AML-193 (cell line): ENCODE measurements at places on chromosomes 4 and X.

- DNase-seq = no peak
Observed at GRCh38 chr4:24322995-24323394, 261.4 kb downstream of the DHX15 start.

DNA sequence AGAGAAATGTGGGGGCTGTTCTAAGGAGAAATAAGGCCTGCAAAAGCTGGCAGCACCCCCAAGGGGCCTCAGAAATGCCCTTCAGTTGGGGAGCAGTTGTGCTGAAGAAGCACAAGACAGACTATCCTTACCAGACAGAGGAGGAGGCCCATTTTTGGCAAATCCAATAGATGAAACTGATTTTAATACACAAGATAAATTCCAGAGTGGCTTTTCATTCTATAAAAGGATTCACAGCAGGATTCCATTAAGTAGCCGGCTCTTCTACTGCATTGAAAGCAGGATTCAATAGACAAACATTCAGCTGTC, 8.1 kb downstream of the SEPTIN6 start:
- DNase-seq = no peak

GRCh38 chrX:13180807-13181206, 136.4 kb upstream of the FAM9C start:
- DNase-seq = no peak

DNA sequence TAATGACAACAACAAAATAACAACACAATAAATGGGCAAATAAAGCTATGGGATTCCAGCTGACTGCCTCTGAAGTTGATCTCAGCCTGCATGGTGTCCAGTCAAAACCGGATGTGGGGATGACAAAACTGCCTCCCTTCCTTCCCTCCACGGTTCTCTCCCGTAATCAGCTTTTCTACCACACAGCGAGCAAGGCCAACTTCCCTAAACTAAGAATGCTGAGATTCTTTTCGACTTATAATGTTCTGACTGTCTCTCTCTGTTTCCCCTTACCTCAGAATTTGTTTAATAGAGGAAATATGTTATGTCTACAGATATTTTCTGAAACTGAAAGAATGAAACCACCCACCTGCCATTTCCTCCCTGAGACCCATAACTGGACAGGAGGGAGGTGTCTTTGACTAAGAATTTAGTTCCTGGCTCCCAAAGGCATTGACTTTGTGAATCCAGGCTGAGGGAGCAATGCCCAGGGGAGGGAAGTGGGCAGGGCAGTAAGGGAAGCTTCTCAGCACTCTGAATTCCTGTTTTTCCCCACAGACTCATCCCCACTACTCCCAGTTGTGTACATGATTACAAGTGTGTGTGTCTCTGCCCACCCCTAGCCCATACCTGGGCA, 1.0 kb upstream of the TLR1 start:
- peak; percentile 86 for DNase-seq

DNA sequence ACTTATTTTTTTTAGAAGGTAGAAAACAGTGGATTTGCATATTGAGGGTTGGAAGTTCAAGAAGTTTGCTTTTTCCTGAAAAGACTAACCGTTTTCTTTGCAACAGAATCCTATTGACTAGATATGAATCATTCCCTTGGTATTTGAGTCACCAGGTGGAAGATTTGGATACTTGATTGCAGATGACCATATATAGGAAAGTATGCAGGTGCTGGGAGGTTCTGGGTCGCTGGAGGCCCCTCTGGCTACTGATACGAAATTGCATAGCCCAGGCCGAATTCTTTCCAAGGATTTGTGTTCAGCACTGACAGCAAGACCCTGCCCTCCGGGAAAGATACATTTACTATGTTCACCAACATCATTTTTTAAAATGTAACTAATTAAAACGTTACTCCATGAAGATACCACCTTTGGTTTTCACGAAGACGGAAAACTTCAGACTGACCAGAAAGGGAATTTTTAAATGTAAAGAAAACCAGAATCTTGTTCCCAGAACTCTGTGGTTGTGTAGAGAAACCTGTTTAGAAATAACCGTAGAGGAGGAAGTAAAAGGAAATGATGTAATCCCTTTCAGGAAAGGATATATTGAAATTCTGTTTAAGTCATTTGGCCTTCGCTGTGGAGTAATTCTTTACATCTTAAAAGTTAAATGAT, 946 bp downstream of the ANXA3 start:
- peak; percentile 76 for DNase-seq

GRCh38 chrX:129749069-129749468, 10.3 kb downstream of the XPNPEP2 start:
- no peak for DNase-seq

GRCh38 chrX:8235026-8235425, 64.0 kb upstream of the VCX2 start:
- no peak for DNase-seq

- no peak for DNase-seq
Observed at GRCh38 chr4:130029442-130029841, 933.5 kb downstream of the C4orf33 start.

DNA sequence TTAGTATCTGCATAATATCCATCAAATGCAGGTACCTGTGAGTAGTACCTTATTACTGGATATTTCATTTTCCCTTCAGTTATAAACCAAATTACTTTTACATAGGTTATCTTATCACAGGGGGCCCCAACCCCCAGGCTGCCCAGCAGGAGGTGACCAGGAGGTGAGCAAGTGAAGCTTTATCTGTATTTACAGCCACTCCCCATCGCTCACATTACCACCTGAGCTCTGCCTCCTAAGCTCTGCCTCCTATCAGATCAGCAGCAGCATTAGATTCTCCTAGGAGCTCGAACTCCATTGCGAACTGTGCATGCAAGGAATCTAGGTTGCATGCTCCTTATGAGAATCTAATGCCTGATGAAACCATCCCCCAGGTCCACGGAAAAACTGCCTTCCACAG, 6.3 kb downstream of the PRSS12 start:
- no peak for DNase-seq

GRCh38 chr4:6905516-6906445, 3.8 kb upstream of the TBC1D14 start:
- no peak for DNase-seq

GRCh38 chr4:4672402-4672801, 130.6 kb upstream of the STX18 start:
- no peak for DNase-seq

- peak; percentile 72 for DNase-seq
Observed at GRCh38 chr4:11805842-11806241, 377.1 kb upstream of the HS3ST1 start.

- DNase-seq = no peak
Observed at GRCh38 chr4:145755802-145756201, 75.9 kb downstream of the C4orf51 start.

DNA sequence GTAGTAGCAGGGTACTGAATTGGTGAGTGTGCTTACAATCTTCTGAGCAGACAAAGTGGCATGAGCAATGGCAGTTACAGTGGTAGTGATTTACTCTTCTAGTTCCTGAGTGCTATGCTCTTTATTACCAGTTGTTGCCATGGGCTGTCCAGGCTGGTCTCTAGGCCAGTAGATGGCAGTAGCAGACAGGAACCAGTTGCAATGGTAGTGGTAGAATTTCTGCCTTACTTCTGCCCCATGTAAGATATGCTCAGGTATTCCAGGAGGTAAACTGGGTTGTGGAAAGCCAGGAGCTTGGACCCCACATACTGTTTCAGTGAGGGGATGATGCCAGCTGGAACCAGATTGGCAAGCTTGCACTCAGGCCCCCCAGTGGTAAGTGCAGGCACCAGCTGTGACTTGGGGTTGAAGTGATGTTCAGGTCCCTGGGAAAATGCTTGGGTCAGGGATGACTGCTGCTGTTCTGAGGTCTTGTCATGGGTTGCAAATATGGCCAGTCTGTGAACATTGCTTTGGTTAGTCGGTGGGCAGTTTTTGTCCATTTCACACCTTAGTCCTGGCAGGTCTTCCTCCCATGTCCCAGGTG, 63.0 kb upstream of the ZXDB start:
- DNase-seq = peak; percentile 0

DNA sequence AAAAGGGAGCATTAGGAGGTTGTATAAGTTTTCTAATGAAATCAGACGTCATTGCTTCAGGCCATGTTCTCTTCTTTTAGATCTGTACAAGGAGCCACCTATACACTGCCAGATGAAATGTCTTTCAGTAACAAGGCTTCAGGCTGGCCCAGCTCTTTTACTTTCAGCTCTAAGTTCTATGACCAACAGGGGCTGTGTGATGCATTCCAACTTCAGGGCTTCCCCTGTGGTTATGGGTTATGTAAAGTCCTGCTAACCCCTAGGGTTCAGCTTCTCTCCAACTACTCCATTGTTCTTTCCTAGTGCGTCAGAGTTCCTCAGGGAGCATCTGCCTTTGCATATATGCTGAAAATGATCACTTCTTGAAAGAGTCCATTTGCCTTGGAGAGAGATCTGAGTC, 79.4 kb upstream of the TTC29 start:
- DNase-seq = no peak

- no peak for DNase-seq
Observed at GRCh38 chr4:177938226-177938625, 496.0 kb upstream of the AGA start.

GRCh38 chr4:119729835-119730670, 101.4 kb upstream of the PDE5A start:
- no peak for DNase-seq

GRCh38 chr4:55005910-55006309, 119.5 kb downstream of the KDR start:
- no peak for DNase-seq

DNA sequence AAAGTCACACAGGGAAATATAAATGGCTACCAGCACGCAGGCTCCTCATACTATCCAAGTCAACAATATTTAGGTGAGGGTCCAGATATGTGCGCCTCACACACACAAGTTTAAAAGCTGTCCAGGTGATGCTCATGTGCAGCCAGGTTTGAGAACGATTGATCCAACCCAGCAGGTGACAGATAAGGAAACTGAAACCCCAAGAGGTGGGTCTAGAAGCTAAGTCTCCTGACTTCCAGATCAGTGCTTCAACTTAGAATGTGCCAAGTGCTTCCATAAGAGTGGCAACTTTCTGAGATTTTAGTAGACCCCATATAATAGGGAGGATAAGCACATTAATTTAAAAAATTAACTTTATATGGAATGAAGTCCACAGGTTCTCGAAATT, 54.4 kb upstream of the NAP1L5 start:
- no peak for DNase-seq

DNA sequence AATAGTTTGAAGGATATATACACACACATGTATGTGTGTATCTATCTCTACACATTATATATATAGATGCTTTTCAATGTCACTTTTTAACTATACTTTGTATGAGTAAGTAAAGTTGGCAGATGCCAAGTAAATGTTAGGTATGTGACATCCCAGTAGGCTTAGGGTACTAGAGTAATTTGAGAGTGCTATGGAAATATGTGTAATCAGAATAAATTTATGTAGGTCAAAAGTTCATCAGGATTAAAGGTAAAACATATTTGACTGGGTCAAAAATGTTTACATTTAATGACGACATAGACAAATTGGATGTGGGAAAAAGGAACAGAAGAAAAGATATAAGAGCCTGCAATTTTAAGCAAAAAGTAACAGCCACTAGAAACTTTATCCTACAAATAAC, 588.8 kb downstream of the ANKRD50 start:
- DNase-seq = no peak

- DNase-seq = no peak
Observed at GRCh38 chr4:155593793-155594192, 72.9 kb upstream of the GUCY1A1 start.

DNA sequence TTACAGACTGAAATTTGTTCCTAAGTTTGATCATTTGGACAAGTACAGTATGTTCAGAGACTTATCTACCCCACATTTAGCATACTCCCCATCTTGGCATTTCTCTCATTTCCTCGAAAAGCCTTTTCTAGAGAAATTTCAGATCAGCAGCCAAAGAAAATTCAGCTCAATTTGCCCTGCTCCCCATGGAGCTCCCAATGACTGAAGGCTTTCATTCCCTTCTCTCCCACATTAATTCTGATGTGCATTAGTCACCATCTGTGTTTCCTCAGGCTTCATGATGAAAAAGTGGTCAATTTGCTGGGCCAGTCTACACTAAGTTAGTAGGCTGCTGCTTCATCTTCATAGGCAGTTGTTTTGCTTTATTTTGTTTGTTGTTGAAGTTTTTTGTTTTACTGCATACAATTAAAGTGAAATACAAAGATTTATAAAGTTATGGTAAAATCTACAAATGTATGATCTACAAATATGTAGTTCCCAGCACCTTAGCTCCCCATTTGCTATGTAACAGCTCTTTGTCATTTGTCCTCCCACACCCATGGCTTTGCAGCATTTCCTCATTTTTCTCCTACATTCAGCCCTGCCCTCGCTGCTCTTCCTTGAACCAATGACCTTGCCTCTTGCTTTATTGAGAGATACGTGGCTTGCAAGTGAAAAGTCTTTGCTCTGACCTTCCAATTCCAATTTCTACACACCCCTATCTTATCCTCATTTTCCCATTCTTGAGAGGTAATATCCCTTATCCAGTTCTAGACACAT, 193.9 kb downstream of the ANAPC10 start:
- DNase-seq = no peak

DNA sequence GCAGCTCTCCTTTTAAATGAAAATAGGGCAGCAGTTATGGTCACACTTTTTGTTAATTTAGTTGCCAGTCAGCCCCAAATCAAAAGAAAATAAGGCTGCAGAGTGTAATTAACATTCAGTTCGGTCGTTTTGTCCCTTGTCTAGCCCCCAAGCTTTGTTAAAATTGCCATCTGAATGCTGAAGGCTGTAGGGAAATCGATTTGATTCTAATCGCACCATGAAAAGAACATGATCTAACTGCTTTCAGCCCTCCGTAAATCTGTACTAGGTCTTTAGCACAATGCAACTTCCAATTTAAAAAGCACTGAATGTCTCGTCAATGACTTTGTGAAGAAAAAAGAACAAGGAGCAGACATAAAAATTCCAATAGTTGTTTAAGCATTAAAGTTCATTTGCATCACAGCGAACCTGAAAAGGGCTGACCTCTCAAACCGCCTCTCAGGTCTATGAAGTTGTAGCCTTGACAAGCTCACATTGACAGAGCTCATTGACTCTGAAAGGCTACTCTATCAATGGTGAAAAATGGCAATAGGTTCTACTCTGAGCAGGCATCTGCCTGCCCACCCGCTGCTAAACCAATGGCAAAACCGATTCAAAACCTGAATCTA, 48.9 kb downstream of the CHIC2 start:
- DNase-seq = no peak

DNA sequence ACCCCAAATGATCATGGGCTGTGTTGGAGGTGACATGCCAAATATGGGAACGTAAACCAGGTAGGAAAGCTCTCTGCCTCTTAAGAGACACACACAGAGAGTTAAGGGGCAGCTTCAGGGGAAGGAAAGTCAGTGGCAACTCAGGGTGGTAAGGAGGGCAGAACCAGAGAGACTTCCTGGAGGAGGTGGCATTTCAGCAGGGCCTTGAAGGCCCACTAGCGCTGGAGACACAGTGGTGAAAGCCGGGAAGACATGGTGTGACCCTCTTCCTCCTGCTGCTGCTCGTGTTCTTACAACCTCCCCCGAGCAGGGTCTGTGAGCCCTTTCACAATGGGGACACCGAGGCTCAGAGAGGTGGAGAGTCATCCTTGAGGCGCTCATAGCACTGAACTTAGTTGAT, 68.2 kb downstream of the SORCS2 start:
- no peak for DNase-seq
